CD4-positive, alpha-beta T cell treated with Interleukin-6 at 100 ng/mL for 8 hours (primary cell): ENCODE measurements at places on chromosomes 4 and X.

DNA sequence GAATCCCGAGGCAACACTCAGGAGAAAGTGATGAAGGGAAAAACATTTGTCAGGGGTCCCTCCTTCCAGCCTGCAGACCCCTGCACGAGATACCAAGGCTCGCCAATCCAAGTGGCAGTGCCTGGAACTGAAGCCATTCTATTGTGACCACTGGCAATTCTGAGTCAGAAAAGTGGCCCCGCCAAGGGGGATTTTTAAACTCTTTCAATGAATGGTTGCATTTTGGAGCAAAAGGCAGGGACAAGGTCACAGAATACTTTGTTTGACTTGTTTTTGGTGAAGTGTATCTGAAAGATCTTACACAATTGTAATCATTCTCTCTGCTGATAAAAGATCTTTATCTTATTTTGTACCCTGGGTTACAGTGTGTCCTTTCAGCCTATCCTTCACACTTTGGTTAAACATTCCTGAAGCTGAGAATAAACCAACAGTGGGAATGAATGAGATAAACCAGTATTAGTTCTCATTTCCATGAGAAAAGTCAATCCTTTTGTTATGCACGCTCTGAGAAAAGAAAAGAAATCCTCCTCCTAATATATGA is 115.9 kb upstream of the PDLIM3 start:
- DNase-seq = no peak

- DNase-seq = no peak
Observed at GRCh38 chr4:6110681-6111353, 89.5 kb downstream of the JAKMIP1 start.

GRCh38 chrX:40759374-40759773 is 24.0 kb upstream of the MED14 start:
- no peak for DNase-seq

- DNase-seq = no peak
Observed at GRCh38 chrX:113950081-113950678, 633.7 kb upstream of the HTR2C start.

DNA sequence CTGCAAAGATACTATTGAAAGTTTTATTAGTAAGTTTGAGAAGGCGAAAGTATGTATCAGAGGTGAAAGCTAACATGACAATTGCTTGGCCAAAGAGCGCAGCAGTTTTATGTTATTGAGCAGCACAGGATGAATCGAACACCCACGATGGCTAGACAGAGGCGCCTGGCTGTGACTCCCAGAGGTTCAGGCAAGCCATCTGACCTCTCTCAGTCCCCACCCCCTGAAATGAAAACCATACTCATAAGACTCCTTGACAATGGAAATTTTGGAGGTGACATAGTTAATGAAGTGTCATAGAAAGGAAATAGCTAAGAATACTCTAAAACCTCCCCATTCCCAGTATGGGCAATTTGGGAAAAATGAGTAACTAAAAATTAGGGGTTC is 70.6 kb downstream of the MGST2 start:
- DNase-seq = no peak

DNA sequence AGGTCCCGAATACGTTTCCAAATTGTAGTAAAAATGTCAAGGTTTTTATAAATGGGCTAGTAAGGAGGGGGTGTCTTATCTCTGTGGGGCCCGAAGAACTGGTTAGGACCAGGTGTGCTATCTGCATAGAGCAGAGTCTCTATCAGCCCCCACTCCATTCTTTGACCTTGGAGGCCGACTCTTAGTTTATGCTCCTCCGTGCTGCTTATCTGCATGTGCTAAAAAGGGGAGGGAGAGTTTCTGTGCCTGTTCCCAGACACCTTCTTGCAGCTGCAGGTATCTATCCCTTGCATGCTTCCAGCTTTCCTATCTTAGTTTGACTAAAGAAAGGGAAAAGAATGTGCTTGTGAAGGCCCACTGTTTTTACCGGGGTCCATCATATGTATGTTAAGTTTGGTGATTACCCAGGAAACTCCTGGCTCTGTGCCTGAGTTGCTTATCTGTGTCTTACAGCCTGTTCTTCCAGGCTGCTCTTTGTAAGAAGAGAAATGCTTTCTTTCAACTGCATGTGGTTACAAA is 28.6 kb upstream of the NAF1 start:
- DNase-seq = no peak

DNA sequence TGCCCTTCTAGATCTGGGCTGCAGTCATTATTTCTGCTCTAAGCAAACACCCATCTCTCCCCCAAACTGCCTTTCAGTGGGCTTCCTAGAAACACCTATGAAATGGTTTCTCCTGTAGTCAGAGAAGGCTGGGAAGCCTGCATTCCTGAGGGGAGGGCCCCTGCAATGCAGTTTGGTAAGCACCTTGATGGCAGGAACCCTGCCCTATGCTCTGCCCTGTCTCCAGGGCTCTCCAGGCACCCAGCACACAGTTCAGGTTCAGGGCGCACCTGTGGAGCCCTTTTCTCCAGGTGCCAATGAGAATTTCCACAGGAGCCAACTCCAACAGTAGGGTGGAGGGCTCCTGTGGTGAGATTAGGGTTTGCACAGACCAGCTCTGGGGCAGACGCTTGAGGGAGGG is 69.1 kb upstream of the FBXW7 start:
- no peak for DNase-seq

GRCh38 chrX:21725496-21725895 is 32.4 kb downstream of the SMPX start:
- DNase-seq = peak; percentile 11

GRCh38 chr4:94304365-94304971 is 38.2 kb downstream of the HPGDS start:
- peak; percentile 14 for DNase-seq

- DNase-seq = no peak
Observed at GRCh38 chr4:12987284-12987683, 496.9 kb downstream of the RAB28 start.

GRCh38 chr4:18440527-18441202 is 419.1 kb upstream of the LCORL start:
- no peak for DNase-seq

GRCh38 chr4:146545102-146545501 is 23.4 kb upstream of the SLC10A7 start:
- no peak for DNase-seq

GRCh38 chr4:99857307-99857706 is 36.9 kb downstream of the LAMTOR3 start:
- DNase-seq = no peak

GRCh38 chr4:175810073-175810730 is 1.9 kb downstream of the GPM6A start:
- no peak for DNase-seq

DNA sequence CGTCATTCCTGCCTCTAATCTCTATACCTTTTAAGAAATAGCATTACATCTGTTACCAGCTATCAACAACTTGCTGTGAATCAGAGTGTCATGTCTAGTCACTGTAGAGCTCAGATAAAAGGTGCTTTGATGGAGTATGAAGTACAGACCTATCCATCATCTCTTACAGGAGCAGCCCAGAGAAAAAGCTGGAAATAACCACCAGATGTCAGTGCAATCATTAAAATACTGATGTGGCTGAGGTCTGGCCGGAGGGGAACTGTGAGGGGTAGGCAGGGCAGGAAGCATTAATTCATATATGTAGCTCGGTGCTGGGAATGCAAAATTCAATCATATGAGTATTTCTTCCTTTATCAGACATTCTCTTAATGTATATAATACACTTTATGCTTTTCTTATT is 100.6 kb downstream of the AKAP4 start:
- DNase-seq = no peak

DNA sequence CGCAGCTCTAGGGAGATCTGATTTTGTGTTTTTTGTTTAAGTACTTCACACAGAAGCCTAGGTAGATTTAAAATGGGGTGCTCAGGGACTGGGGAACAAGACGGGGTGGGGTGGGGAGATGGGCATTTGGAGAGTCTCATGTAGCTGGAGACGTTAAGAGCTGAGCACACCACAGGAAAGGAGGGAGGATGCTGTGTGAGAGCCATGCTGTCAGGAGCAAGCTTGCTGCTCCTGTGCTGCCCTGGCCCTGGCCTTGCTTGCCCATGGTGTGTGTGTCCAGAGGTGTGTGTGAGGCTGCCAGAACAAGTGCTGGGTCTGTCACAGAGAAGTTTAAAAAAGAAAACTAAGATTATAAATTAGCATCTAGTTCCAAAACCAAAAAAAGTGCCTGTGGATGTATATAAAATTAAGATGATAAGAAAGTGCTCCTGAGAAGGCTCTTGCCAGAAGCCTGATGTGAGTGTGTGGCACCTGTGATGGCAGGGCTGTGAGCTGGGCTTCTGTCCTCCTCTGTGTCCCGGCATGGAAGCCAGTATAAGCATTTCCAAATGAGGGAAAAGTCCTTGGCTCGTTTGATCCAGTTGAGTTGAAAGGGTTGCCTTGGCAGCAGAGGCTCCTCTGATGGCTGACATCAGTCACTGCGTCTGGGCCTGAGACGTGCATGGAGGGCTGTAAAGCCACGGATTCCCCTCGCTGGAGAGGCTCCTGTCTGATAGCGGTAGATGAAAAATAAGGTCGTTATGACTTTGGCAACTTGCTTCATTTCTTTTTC is 63.5 kb downstream of the NELFA start:
- no peak for DNase-seq

DNA sequence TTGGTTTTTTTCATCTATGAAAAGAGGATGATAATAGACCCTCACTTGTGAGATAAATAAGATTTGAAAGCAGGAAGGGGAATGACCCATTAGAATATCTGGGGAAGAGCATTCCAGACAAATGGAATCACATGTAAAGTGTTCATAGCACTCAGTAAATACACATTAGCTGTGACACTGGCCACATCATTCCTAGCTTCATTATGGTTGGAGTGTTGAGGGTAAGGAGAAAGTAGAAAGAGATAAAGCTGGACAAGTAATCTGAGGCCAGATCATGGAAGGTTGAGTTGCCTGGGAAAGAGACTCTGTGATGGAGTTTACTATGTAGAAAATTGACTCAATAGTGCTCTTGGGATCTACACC is 6.9 kb upstream of the PGRMC1 start:
- DNase-seq = no peak
